ENCODE measurements at places on chromosomes 4 and X.

GRCh38 chr4:70589785-70590184 lies 2.3 kb upstream of the AMBN start:
- no peak for DNase-seq

- no peak for DNase-seq
Measured at GRCh38 chr4:6983544-6984142, 59.5 kb upstream of the TADA2B start.

DNA sequence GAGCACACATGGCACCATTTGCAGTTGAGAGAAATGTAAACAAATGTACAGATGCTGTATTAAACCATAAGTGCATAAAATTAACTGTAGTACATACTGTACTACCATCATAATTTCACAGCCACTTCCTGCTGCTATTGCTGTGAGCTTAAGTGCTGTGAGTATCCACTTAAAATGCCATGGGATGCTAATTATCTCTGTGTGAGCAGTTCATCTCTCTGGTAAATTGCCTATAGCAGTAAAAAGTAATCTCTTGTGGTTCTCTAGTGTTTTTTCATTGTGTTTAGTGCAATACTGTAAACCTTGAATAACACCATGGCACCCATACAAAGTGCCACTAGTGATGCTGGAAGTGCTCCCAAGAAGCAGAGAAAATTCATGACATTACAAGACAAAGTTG lies 9.9 kb upstream of the SCOC start:
- no peak for DNase-seq

- no peak for DNase-seq
Measured at GRCh38 chr4:85393201-85393600, 81.7 kb upstream of the ARHGAP24 start.

DNA sequence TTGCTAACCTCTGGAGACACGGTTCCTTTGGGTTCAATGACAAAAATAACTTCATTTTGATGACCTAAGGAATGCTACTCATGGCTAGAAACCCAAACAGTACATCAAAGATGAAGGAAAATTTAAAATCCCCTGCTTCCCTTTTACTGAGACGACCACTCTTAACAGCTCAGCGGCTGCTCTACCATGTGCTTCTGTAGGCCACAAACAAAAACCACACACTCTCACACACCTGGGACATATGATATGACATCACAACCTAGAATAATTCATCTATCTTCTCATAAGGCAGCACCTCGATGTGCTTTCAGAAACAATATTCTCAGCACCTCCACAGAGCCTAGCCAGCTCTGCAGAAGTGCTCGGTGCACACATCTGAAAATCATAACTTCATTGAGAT lies 34.7 kb downstream of the ABLIM2 start:
- no peak for DNase-seq

GRCh38 chr4:22498866-22499265 lies 17.0 kb downstream of the ADGRA3 start:
- no peak for DNase-seq

DNA sequence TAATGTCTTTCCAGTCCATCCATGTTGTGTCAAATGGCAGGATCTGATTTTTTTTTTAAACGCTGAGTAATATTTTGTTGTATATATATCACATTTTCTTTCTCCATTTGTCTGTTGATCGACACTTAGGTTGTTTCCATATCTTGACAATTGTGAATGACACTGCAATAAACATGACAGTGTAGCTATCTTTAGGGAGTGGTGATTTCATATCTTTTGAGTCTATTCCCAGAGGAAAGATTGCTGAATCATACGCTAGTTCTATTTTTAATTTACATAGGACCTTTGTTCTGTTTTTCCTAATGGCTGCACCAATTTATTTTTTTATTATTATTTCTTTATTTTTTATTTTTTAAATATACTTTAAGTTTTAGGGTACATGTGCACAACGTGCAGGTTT lies 470.7 kb downstream of the CCSER1 start:
- DNase-seq, result no peak

Data from activated CD8-positive, alpha-beta memory T cell treated with anti-CD3 and anti-CD28 coated beads, Interleukin-2, amount 10 ng/mL, durations not matched to agents 7 days and 5 days (primary cell).